Fibroblast of lung (primary cell): ENCODE measurements at places on chromosomes 4 and X. TPM values are rescaled to one million over a fixed set of nuclear protein-coding genes. Genes with fewer than 3 reads are reported as not detected.

Gene RIBC1
- 0.77 and 1.3 TPM in 2 replicates for total RNA-seq

Gene FMR1NB
- total RNA-seq = not detected in 2 replicates

Gene HPSE
- 0.17 and 0.26 TPM in 2 replicates for total RNA-seq

Gene CNKSR2
- total RNA-seq = 0.33 and 1.5 TPM in 2 replicates

Gene FGFBP2
- not detected in 2 replicates for total RNA-seq

Gene GAGE12H
- total RNA-seq = not detected in 2 replicates

Gene DOK7
- total RNA-seq = under 0.01 and 0.17 TPM in 2 replicates
